GM04503 (cell line): ENCODE measurements at places on chromosomes 3 and 15.

DNA sequence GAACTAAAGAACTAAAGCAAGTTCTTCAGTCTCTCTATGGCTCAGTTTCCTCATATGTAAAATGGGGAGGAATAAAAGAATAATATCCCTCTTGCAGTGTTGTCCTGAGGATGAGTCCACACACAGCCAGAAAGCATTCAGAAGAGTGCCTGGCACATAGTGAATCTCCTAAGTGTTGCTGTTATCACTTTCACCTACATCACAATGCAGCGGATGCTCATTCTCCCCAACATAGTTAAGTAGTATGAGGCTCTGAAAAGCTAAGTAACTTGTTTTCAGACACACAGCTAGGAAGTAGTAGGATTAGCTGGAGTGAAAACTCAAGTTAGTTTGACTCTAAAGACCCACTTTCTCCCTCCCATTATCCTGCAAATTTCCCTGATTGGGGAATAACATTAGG is 9.1 kb upstream of the USP3 start:
- no peak for DNase-seq

GRCh38 chr3:25706213-25706612 is 41.5 kb upstream of the TOP2B start:
- no peak for DNase-seq

DNA sequence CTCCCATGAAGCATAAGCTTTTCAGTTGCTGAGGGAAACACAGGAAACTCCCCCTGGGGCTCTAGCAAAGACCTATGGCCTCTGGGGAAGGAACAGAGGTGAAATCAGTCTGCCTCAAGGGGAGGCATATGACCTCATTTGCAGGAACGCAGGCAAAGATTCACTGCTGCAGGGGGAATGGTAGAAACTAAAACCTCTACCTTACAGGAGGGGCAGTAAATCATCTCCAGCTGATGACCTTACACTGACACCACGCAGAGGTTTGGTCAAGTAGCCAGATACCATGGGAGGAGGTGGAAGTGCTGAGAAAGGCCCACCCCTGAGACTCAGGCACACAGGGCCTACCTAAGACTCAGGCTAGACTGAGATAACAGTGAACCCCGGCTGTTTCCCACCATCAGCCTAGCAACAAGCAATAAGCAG is 81.1 kb downstream of the RAD18 start:
- DNase-seq: no peak

DNA sequence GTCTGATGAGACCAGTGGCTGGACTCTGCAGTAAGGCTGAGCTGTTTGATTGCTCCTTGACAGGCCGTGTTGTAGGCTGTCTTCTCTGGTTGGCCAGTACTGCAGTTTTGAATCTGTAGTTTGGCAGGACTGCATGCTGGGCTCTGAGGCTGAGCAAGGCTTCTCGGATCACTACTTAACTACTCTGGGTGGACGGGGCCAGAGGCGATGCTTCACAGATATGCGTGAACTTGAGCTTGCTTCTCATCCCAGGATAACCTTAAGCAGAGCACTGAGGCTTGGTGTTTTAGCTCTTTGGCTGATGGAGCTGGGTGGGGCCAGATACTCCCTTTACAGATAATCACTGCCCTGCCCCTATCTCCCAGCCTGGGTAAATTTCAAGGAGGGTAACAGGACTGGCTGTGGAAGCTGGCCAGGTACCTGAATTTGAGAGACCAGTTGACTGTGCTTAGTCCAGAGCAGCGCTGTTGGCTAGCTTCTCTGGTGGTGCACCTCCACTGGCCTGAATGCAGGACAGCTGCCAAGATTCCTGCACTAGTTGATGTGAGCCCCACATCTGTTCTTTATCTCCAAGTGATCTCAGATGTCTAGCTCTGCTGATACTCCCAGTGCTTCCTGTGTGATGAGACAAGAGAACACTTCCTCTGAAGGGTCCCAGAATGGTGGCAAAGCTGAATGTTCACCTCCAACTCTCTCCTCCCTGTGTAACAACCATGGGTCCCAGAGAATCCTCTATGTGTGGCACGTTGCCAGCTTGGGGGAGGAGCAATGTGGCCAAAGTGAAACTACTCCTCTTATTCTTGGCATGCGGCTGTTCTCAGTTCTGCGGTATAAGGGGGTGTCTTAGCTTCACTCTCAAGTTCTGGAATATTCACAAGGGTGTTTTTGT is 37.9 kb downstream of the RPL39L start:
- DNase-seq: peak; percentile 9

GRCh38 chr15:52112203-52112750 is 298 bp downstream of the BCL2L10 start:
- no peak for DNase-seq

DNA sequence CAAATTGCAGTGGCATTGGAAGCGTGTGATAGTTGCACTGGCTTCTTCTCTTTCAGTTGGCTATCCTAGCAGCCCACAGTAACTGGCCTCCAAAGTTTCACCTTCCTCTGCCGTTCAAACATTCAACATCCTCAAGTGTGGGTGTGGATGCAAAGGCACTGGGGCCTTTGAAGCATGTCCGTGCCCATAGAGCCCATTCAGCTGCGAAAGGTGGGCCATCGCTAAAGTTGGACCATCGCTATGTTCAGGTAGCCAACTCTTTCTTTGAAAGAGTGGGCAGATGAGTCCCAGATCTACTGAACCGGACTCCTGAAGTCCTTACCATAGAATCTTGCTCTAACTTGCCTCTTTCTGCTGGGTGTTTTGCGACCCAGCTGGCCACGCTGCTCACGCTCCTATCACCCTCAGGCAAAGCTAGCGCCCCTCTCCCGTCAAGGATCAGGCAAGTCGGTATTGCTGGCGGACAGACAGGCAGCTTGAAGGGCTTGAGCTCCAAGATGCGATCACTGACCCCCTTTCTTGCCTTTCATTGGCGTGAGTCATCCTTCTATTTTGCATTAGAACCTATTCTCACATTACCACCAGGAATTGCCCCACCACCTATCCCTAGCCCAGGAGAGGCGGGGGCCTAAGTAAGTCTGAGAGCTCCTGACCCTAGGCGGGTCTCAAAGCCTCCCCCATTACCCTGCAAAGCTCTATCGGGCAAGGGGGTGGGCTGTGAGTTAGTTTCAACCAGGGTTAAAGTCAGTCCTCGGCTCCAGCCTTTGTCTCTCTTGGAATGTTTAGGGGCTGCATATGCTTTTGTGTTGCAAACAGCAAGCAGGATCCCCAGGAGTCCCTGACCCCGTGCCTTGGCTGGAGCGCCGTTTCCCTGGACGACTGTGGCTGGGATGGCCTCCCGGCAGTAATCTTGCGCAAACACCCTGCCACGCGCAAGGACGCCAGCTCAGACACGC is 28.7 kb downstream of the ZIC4 start:
- DNase-seq: no peak

- no peak for DNase-seq
Measured at GRCh38 chr3:30146978-30147377, 459.4 kb upstream of the TGFBR2 start.
